Esophagus squamous epithelium (tissue), 5 donors: ENCODE measurements at places on chromosomes 6 and 20.

DNA sequence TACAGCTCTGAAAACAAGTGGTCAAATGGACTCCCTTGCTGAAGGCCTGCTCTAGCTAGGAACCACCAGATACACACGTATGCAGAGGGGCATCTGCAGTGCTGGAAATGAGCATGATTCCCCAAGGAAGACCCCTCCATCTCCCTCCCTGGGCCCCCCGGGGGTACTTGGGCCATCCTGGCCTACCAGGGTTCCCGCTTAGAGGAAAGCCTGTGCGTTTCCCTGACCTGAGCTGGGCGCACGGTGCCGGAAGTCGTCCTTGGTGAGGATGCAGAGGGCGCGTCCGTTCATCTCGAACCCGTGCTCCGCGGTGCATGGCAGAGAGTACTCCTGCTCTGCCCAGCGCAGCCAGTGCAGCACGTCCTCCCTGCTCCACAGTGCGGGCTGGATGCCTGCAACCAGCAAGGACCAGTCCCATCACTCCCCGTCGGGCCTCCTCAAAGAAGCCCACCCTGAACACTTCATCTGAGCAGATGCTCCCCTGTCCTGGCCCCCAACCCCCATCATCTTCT, 11.8 kb downstream of the ETV7 start:
- DNase-seq, result no peak

GRCh38 chr6:112842330-112842685, 495.2 kb downstream of the RFPL4B start:
- no peak for DNase-seq

DNA sequence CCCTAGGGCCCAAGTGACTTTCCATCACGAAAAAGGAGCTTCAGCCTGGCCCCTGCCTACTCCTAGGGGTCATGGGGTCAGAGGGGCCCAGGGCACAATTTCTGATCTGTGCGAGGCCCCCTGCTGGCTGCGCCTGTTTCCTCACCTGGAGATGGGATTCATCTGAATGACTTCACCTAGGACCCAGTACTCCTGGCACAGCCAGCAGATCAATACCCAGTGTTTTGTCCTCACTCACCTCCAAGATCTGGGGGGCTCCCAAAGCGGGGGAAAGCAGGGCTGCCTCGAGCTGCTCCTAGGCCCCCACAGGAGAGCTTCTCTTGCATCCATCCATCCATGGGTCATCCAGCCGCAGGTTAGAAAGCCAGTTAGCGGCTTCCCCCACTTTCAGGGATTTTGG, 33.8 kb downstream of the CD40 start:
- DNase-seq, result no peak

DNA sequence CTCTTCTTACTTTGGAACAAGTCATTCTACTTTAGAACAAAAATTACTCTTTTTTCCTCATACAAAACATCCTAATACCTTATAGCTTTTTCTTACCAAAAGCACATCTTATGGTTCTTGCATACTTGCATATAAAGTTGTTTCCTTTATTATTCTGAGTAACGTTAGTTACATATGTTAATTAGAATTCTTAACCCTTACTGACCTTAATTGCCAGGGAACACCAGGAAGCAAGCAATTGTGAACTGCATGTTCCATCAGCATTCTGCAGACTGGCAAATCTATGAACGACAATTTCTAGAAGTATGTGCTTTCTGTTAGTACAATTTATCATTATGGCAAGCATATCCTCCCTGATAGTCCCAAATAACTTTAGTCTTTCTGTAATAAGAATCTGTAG, 831.0 kb downstream of the C6orf118 start:
- DNase-seq, result no peak

DNA sequence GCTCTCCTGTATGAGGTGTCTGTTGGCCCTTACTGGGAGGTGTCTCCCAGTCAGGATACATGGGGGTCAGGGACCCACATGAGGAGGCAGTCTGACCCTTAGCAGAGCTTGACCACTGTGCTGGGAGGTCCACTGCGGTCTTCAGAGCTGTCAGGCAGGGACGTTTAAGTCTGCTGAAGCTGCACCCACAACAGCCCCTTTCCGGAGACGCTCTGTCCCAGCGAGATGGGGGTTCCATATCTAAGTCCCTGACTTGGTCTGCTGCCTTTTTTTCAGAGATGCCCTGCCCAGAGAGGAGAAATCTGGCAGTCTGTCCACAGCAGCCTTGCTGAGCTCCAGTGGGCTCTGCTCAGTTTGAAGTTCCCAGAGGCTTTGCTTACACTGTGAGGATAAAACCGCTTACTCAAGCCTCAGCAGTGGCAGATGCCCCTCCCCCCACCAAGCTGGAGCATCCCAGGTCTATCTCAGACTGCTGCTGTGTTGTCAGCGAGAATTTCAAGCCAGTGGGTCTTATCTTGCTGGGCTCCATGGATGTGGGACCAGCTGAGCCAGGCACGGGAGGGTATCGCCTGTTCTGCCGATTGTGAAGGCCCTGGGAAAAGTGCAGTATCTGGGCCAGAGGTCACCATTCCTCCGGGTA, 36.3 kb upstream of the IBTK start:
- no peak for DNase-seq
